ENCODE measurements at places on chromosomes 1 and 21. TPM values are rescaled to one million over a fixed set of nuclear protein-coding genes. Genes with fewer than 3 reads are reported as not detected.

DNA sequence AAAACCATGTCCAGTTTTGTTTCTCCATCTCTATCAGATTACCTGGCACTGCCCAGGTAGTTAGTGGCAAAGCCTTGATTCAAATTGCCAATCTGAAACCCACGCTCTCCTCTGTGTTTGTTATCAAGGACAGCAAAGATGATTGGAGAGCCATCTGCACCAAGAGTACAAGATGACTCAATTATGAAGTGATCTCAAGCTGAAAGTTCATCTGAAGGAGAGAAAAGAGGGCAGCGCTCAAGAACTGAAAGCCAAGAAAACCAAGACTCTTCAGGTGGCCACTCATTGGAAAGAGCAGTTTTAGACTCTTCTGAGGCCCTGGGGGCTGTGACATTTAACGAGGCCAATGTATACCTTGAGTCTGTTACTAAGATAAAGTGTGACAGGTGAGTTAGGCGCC lies 13.8 kb downstream of the RXRG start:
- H3K27me3 ChIP-seq, result no peaks in the 10 kb centered on the region
- H3K27ac ChIP-seq, result no peak overlapping the region
- no peak overlapping the region for H3K4me3 ChIP-seq
- no peaks in the 10 kb centered on the region for H3K36me3 ChIP-seq

GRCh38 chr21:45050797-45051489 lies 23.4 kb upstream of the ADARB1 start:
- peak overlapping the region; percentile 79 for H3K27ac ChIP-seq
- no peak overlapping the region for H3K4me3 ChIP-seq
- DNase-seq, result no peak
- H3K27me3 ChIP-seq, result peaks cover 20% of the 10 kb centered on the region

GRCh38 chr1:230713915-230714764 lies at the start of gene AGT:
AGT (minus strand) TSS chr1:230714122; CDS start chr1:230710823, 3,299 bp downstream.
- H3K4me1 ChIP-seq, result no peaks in the 10 kb centered on the region
- H3K4me3 ChIP-seq, result peak within 1 kb of the TSS; percentile 11
- H3K27ac ChIP-seq, result peak within 1 kb of the TSS; percentile 34
- DNase-seq, result no peak

DNA sequence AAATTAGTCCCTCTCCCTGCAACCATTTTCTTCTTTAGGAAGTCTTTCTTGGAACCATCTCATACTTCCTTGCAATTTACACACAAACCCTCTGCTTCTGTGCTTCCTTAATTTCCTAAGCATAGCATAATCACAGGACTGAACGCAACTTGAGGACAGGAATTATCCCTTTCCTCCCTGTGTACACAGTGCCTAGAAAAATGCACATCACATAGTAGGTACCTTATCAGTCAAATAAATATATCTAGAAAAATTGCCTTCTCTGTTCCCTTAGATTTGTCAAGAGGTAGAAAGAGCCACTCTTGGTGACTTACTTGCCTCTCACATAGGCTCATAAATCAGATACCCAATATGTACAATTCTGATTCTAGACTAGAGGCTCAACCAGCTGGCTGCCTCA lies 4.9 kb downstream of the ASPM start:
- no peak overlapping the region for H3K4me3 ChIP-seq
- DNase-seq, result no peak
- no peak overlapping the region for H3K27ac ChIP-seq
- no peaks in the 10 kb centered on the region for H3K27me3 ChIP-seq
- H3K4me1 ChIP-seq, result peaks cover 28% of the 10 kb centered on the region

The CYB561D1 gene
- 8.6 TPM for total RNA-seq

DNA sequence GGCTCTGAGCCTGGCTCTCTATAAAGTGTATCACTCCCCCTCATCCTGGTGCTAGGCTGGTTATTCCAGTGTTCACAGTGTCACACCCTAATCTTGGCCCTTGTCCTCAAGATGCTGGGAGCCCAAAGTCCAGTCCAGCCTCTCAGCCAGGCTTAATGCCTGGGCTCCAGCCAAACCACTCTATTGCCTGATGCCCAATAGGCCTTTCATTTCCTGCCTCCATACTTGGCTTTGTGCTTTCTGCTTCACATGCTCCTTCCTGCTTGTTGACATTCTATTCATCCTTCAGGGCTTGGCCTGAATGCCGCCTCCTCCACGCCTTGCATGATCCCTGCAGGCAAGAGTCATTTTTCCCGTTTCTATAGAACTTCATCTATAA lies 1.7 kb downstream of the KLHDC8A start:
- no peak overlapping the region for H3K27ac ChIP-seq
- peaks cover 13% of the 10 kb centered on the region for H3K4me1 ChIP-seq
- no peaks in the 10 kb centered on the region for H3K27me3 ChIP-seq
- no peaks in the 10 kb centered on the region for H3K36me3 ChIP-seq
- H3K4me3 ChIP-seq, result no peak overlapping the region
- no peak for DNase-seq

DNA sequence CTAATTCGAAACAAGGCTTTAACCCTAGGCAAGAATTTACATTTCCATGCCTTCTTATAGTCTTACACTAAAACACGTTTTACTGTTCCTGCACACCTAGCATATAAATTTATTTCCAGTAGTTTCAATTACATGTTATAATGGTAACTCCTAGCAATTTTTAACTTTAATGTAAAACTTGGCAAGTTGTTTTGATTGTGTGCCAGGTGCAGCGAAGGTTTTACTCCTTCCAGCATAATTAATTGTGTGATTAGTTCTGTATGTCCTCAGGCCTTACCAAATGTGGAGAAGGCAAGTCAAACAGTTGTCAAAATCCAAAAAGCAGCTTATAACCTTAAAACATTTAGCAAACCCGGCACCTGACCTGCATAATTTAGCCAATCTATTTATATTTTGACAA lies 114.8 kb downstream of the KCNK1 start:
- H3K4me3 ChIP-seq, result no peak overlapping the region
- DNase-seq, result no peak
- H3K27me3 ChIP-seq, result no peaks in the 10 kb centered on the region
- no peaks in the 10 kb centered on the region for H3K36me3 ChIP-seq

The TDRD5 gene
- 0.72 TPM for total RNA-seq

- no peak overlapping the region for H3K4me3 ChIP-seq
- DNase-seq, result no peak
- no peaks in the 10 kb centered on the region for H3K36me3 ChIP-seq
- H3K27me3 ChIP-seq, result no peaks in the 10 kb centered on the region
- H3K27ac ChIP-seq, result peak overlapping the region; percentile 66
These were observed 47.4 kb upstream of the USP25 start for GRCh38 chr21:15682186-15682895.

The APOBEC4 gene
- not detected for total RNA-seq

The TAS1R1 gene
- not detected for total RNA-seq

The ID3 gene
- total RNA-seq, result 22.7 TPM

The FALEC gene
- total RNA-seq, result not detected

DNA sequence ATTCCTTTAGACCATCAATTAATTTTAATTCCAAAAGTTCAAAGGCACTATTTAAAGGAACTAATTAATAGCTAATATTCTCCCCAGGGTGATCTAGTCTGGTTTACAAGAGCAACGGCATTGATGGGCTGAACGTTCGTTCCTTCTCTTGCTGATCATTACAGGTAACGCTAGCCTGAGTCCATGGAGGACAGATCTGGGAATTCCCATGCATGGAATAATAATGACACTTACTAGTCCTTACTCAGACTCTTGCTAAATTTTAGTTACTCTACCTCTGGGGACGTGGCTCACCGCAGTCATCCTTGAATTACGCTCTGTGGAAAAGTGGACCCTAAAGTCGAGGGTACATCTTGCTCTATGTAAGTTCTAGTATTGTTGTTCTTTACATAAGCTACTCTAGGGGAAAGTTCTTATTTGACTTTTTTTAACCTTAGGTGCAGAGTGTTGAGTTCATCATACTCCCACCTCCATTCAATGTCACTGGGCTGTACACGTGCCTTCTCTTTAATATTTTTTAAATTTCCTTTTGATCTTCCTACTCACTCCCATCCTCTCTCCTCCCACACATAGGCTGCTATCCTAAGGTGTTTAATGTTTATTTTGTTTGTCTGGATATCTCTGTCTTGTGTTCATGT lies 133.9 kb downstream of the ZNF281 start:
- no peak overlapping the region for H3K4me3 ChIP-seq
- no peaks in the 10 kb centered on the region for H3K27me3 ChIP-seq
- DNase-seq, result no peak
- H3K36me3 ChIP-seq, result no peaks in the 10 kb centered on the region
- no peaks in the 10 kb centered on the region for H3K4me1 ChIP-seq

The DMRTB1 gene
- total RNA-seq, result not detected

The FMO1 gene
- total RNA-seq, result 0.18 TPM

DNA sequence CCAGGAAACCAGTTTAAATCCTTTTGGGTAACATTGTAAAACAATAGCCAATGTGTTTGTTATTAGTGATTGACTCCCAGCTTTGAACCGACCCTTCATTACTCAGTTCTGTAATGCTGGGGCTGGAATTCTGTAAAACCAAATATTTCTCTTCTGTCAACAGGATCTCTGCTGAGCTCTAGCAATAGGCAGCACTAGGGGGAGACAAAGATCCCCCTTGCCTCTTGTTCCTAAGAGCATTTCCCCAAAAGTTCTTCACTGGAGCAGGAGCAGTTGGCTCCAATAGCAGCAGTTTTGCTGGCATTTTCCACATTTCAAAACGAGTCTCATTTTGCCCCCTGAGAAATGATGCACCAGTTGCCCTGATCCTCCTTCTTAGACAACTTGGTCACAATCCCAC lies 1671.1 kb downstream of the MRPL39 start:
- H3K27me3 ChIP-seq, result no peaks in the 10 kb centered on the region
- H3K27ac ChIP-seq, result no peak overlapping the region
- DNase-seq, result no peak
- no peaks in the 10 kb centered on the region for H3K4me1 ChIP-seq
- H3K4me3 ChIP-seq, result no peak overlapping the region
